Amniotic stem cell (primary cell): ENCODE measurements at places on chromosomes 13 and 19.

- DNase-seq = no peak
These were observed 9.2 kb upstream of the SERP2 start for GRCh38 chr13:44364345-44365000.

GRCh38 chr19:4596033-4596904 is 36.8 kb upstream of the SEMA6B start:
- no peak for DNase-seq

GRCh38 chr19:35427187-35427586 is 20.9 kb upstream of the FFAR2 start:
- no peak for DNase-seq

DNA sequence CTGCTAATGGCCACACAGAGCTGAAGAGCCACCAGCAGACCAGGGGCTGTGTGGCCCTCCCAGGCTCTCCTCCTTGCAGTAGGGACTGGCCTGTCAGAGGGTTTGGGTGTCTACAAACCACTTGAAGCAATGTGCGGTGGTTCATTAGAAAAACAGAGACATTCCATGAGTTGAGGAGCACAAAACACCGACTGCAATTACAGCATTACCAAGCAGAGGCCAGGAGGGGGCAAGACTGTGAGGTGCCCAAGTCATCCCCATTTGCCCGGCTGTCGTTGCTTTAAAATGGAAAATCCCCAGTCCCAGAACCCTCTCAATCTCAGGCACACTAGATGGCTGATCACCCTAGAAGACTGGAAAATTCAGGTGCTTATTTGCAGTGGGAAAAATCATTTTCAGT is 15.0 kb downstream of the TMTC4 start:
- no peak for DNase-seq

GRCh38 chr19:39038098-39038497 is 5.7 kb upstream of the FBXO27 start:
- no peak for DNase-seq

DNA sequence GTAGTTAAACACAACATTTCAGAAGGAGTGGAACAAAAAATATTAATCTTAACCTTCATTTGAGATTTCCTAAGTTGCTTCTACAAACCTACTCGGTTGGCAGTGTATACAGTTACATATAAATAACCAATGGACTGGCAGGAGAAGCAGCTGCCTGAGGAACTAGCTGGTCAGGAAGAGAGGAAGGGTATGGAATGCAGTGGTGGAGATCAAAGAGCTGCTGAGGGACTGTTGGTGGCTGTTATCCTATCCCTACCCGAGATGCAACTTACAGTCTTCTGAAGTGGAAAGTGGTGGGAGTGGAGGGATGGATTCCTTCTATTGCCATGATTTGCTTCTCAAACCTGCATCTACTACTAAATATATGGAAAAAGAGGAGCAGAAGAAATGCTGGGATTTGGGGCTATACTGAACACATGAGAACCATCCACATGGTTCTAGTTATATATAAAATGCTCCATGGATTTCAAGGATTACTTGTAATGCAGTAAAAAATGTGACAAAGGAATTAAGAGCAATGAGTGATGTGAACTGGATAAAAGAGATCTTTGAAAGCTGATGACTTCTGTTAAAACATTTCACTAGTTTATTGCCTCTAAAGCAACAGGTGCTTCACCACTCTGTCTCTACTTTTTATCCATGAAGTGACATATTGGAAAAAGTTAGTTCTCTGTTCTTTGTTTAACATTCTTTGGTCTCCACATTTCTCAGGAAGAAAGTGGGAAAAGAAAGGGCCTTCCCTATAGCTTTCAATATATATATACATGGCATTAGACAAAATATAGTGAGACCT is 29.9 kb downstream of the MICU2 start:
- DNase-seq = no peak

- no peak for DNase-seq
These were observed 143.5 kb downstream of the DNAJC15 start for GRCh38 chr13:43166644-43167457.

DNA sequence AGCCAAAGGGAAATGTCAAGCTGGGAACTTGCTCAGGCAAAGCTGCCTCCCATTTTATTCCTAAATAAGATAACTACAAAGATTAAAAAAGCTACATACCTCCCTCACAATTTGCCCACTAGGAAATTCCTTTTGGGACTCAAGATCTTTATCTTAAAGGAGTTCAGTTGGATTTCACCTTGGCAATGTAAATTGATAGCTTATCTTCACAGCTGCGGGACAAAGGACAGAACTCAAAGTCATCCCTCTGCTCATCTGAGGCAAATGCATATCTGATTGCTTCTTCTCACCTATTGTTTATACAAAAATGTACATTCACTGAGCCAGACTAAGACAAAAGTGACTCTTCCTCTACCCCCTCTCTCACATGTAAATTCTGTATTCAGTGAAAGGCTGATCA is 47.8 kb downstream of the FGF14 start:
- no peak for DNase-seq

DNA sequence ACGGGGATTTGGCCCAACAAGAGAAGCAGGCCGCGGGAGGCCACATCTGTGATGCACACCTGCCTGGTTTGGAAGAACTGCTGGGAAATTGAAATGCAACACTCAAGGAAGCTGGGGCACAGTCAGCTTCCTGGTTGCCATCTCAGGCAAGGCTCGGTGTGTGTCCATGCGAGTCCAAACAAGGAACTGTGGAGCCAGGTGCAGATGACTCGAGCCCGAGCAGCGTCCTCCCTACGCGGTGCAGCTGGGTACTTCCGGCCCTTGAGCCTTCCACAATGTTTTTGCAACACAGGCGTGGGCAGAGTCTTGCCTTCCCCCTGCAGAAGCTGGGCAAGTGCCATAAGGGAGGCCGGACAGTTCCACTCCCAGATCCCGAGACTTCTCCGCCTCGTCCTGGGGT is 94.6 kb downstream of the CRYL1 start:
- DNase-seq = no peak

- no peak for DNase-seq
These were observed 225.4 kb downstream of the PCCA start for GRCh38 chr13:100314132-100314910.

DNA sequence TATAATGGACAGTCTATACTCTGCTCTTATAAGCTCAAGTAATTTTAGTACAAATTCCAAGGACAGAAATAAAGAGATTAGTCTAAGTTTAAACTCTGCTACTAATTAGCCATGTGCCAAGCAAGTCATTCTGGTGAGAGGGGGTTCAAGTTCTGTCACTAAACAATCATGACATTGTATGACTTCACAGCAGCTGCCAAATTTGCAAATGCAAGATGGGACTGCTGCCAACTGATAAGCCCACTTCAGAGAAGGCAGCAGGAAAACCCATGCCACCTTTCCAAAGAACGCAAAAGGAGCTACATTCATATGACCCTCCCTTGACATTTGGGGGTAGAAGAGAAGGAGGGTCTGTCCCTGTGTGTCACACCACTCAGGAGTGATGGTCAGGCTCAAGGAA is 60.7 kb upstream of the RFXAP start:
- DNase-seq = no peak

- DNase-seq = no peak
These were observed 49.0 kb downstream of the SIPA1L3 start for GRCh38 chr19:37955986-37956385.

GRCh38 chr13:72204291-72204690 is 337.3 kb upstream of the DACH1 start:
- DNase-seq = no peak

- no peak for DNase-seq
These were observed 6.9 kb upstream of the HTR2A start for GRCh38 chr13:46903748-46904147.

GRCh38 chr19:58182577-58182988 is 278 bp upstream of the ZNF274 start:
- peak; percentile 66 for DNase-seq

GRCh38 chr13:102452836-102453235 is 51.0 kb upstream of the FGF14 start:
- no peak for DNase-seq

- DNase-seq = no peak
These were observed 160.2 kb downstream of the PDS5B start for GRCh38 chr13:32746474-32746873.

GRCh38 chr19:53853707-53854106 is 14.0 kb upstream of the MYADM start:
- DNase-seq = no peak

DNA sequence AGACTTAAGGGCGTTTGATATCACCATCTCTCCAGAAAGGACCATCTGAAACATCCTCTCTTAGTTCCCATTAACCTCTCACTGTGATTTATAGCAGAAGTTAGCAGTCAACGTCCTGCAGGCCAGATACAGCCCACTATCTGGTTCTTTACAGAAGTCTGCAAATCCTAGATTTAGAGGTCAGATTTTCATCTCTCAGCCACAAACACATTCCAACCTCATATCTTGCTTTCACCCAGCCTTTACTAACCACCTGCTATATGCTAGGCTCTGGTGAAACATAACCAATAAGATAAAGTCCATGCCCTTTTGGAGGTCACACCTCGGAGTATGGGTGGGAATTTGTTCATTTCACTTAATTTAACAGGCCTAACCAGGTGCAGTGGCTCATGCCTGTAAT is 76.8 kb upstream of the CACNA1A start:
- DNase-seq = no peak

DNA sequence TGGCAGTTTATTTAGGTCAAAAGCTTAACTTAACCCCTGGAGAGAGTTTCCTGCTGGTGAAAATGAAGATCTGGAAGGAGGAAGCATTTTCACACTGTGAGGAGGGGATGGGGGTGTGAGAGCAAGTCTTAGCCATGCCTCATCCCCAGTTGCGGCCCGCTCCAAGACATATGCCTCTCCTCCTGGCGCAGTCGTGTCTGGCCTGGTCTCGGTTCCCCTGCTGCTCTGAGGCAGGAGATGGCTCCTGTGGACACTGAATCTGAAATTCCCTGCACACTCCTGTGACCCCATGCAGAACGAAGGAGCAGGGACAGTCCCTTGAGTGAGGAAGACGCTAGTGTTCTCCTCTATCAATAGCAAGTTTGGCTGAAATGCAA is 360 bp upstream of the ZNF69 start:
- no peak for DNase-seq

GRCh38 chr19:51664131-51664530 is 17.5 kb upstream of the SIGLEC14 start:
- no peak for DNase-seq

DNA sequence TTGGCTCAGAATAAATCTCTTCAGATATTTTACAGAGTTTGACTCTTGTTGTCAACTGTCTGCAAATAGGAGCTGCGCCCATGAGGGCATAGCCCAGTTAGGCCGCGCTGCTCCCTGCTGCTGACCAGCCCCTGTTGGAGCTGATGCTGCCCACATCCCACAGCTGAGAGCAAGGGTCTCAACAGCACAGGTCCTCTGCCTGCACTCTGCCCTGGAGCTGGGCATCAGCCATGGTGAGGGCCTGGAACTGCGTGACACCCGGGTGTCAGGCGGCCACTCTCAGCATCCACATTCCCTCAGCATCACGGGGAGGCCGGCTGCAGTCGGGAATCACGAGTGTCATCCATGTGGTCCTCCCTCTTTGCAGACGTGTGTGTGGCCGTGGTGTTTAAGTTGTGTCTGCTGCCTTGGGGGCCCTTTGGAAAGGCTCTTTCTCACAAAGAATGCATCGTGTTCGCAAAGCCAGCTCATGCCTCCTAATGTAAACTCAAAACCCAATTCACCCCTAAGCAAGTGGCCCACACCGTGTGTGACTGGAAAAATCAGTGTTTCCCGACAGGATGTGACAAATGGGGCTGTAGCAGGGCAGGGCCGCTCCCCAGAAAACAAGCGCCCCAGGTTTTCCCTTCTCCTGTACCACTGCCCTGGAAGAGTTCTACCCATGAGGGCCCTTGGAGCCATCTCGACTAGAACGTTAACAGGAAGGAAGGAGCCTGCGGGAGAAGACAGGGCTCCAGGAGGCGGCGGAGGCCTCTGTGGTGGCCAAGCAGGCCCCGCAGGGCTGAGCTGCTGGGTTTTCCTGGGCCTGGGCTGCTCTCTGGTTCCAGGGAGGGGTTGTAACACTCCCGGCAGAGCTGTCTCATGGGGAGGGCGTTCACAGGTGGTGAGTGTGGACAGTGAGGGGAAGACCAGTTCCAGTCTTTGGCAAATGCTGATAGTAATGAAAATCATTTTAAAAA is 20.3 kb downstream of the ATP11A start:
- DNase-seq = no peak

- DNase-seq = no peak
These were observed 17.0 kb downstream of the ILF3 start for GRCh38 chr19:10670876-10671804.

- DNase-seq = no peak
These were observed 90.3 kb upstream of the SLC10A2 start for GRCh38 chr13:103156346-103156998.

GRCh38 chr13:106352850-106353249 is 182.6 kb downstream of the EFNB2 start:
- DNase-seq = no peak

- no peak for DNase-seq
These were observed 68.6 kb downstream of the RASA3 start for GRCh38 chr13:114063545-114064449.

DNA sequence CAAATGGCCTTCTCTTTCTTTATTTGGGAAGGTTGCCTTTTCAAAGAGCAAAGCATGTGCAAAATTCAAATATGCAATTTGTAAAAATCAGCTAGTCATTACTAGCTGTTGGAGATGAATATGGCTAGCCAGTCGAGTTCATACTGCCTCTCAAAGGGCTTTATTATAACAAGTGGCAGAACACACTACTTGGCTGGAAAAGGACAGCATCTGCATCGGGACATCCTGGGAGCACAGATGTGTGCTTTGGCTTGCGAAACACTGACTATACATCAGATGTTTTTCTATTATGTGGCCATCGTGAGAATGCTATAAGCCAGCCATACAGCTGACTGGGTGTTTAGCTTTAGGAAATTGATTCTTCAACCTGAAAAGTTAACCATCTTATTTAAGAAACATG is 424.2 kb downstream of the KCTD12 start:
- DNase-seq = no peak

DNA sequence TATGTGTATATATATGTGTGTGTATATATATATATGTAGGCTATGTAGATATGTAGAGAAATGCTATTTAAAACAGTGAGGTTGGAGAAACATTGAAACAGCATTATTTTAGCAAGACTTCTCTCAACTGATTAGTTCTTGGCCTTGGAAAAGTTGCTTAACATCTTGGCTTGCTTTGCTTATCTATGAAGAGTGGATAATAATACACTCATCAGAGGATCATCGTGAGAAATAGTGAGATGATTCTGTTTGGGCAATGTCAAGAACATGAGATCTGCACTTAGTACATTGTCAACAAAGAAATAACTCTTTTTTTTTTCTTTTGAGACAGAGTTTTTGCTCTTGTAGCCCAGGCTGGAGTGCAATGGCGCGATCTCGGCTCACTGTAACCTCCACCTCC is 128.3 kb downstream of the KLF5 start:
- no peak for DNase-seq
